Fibroblast of skin of left biceps (primary cell): ENCODE measurements at places on chromosomes 5 and 9.

GRCh38 chr9:105038051-105038450 lies 110.1 kb upstream of the ABCA1 start:
- no peak for DNase-seq

GRCh38 chr5:142016556-142016955 lies 3.7 kb upstream of the GNPDA1 start:
- no peak for DNase-seq

GRCh38 chr9:80937645-80938044 lies 751.7 kb downstream of the TLE1 start:
- peak; percentile 38 for DNase-seq

GRCh38 chr5:98464737-98465330 lies 308.6 kb upstream of the RGMB start:
- DNase-seq, result no peak

- no peak for DNase-seq
Measured at GRCh38 chr9:76624391-76625048, 139.7 kb upstream of the PCA3 start.

DNA sequence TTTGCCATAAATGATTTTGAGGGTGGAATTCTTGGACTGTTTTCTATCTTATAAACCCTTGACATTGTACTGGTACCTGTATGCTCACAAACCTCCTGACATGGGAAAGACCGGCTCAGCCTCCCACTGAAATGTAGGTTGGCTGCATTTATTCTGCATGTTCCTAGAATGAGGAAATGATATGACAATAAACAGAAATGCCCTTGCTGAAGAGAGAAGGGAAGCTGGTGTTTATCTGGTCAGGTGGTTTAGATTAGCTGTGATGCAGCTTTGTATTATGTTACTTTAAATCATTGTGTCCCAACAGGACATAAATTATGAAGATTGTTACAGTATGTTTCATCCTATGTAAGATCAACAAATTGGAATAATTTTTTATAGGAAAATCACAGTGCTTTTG lies 23.1 kb upstream of the CATSPER3 start:
- DNase-seq, result peak; percentile 2

GRCh38 chr9:131457746-131458145 lies 45.0 kb upstream of the POMT1 start:
- no peak for DNase-seq

- no peak for DNase-seq
Measured at GRCh38 chr9:114474425-114474824, 30.8 kb downstream of the WHRN start.

DNA sequence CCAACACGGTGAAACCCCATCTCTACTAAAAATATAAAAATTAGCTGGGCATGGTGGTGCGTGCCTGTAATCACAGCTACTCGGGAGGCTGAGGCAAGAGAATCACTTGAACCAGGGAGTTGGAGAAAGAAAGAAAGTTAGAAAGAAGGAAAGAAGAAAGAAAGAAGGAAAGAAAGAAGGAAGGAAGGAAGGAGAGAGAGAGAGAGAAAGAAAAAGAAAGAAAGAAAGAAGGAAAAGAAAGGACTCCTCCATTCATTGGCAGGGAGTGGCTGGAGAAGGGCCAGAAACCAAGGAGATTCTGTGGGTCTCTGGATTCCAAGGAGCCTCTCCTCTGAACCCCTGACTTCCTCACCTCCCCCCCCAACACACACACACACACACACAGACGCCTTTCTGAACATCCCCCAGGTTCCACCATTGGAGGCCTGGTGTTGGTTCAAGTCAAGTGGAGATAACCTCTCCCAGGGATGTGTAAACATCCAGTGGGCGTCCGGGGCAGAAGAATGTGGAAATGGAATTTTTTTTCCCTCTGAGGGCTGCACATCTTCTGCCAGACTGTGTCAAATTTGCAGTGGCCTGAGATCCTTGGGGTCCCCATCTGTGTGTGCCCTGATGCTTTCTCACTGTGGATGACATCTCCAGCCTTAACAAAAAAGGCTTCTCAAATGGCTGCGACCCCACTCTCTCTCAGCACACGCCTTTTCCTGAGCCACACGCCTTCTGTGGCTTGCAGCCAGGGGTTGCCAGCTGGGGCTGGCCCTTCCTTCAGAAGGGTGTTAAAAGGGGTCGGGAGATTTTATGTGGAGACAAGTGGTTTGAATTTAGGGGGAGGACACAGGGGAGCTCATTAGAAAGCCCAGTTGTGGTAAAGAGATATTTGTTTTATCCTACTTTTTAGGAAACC lies 109.3 kb upstream of the HAND1 start:
- no peak for DNase-seq

- no peak for DNase-seq
Measured at GRCh38 chr9:122819326-122819725, 9.1 kb downstream of the PDCL start.

GRCh38 chr9:109640580-109641371 lies 139.2 kb upstream of the PALM2AKAP2 start:
- no peak for DNase-seq

- no peak for DNase-seq
Measured at GRCh38 chr5:92741906-92742305, 839.1 kb downstream of the NR2F1-AS1 start.

GRCh38 chr9:79662537-79662956 lies 90.8 kb downstream of the TLE4 start:
- DNase-seq, result no peak

- no peak for DNase-seq
Measured at GRCh38 chr9:134003237-134003636, 11.1 kb upstream of the VAV2 start.

GRCh38 chr5:173771121-173771724 lies 116.9 kb upstream of the CPEB4 start:
- no peak for DNase-seq

- DNase-seq, result no peak
Measured at GRCh38 chr5:100900796-100901781, 2.0 kb downstream of the ST8SIA4 start.

- no peak for DNase-seq
Measured at GRCh38 chr9:14645648-14646047, 47.6 kb downstream of the ZDHHC21 start.

GRCh38 chr9:136140046-136140445 lies 21.4 kb upstream of the TMEM250 start:
- DNase-seq, result no peak

- no peak for DNase-seq
Measured at GRCh38 chr9:7549249-7549648, 250.3 kb downstream of the DMAC1 start.

GRCh38 chr9:85508616-85509015 lies 233.1 kb downstream of the AGTPBP1 start:
- no peak for DNase-seq

DNA sequence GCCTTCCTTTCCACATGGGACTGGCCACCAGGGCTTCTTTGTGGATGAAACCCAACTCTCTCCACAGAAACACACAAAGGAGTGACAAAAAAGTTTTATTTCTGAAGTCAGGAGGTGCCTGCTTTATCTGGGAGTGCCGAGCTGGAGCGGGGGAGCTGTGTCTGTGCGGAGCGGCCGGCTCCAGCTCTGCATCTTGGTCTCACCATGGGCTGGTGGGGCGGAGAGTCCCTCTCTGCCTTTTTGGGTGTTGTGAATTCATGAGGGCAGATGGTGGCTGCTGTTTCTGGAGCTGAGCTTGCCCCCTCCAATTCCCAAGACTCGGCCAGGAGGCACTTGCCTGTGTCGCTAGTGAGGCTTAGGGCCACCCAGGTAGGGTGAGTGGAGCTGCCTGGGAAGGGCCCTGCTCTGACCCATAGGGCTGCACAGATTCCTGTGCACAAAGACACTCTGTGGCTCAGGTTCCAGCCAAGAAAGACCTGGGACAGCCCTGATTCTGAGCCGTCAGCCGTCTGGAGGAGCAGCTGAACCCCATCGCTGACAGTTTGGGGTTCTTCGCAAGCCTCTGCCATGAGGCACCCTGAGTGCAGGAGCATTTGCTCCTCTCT lies 1.4 kb downstream of the DBH start:
- no peak for DNase-seq

GRCh38 chr5:168813184-168813968 lies 234.2 kb upstream of the PANK3 start:
- no peak for DNase-seq

DNA sequence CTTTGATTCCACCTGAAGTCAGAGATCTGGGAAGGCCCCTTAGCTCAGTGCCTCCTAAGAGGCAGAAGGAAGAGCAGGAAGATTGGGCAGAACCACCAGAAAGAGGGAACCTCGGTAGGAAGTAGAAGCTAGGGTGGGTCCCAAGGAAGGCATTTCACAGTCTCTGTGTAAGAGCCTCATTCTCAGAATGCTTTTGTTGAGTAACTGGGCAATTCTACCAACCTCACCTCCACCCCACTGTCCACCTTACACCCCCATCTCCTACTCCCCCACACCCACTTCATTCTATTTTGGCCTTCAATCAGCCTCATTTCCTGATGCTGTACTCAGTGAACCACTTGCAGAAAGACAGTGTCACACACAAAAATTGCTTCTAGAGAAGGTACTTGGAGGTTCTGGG lies 3.5 kb downstream of the HBEGF start:
- DNase-seq, result no peak

DNA sequence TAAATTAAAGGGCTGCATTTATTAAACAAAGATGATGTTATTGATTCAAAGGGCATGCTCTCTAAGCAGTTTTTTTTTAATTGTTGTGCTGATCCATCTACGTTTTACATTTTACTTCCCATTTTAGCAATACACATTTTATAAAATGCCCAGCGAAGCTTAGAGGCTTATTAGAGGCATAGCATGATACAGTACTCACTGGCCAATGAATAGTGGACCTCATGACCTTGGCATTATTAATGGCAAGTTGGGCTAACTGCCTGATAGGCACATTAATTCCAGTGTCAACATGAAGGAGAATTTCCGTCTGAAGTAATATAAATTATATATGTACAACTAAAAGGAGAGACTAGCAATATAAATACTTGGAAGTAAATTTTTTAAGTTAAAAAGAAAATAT lies 837.2 kb downstream of the EFNA5 start:
- DNase-seq, result no peak

GRCh38 chr9:38162332-38163211 lies 93.5 kb upstream of the SHB start:
- DNase-seq, result no peak

DNA sequence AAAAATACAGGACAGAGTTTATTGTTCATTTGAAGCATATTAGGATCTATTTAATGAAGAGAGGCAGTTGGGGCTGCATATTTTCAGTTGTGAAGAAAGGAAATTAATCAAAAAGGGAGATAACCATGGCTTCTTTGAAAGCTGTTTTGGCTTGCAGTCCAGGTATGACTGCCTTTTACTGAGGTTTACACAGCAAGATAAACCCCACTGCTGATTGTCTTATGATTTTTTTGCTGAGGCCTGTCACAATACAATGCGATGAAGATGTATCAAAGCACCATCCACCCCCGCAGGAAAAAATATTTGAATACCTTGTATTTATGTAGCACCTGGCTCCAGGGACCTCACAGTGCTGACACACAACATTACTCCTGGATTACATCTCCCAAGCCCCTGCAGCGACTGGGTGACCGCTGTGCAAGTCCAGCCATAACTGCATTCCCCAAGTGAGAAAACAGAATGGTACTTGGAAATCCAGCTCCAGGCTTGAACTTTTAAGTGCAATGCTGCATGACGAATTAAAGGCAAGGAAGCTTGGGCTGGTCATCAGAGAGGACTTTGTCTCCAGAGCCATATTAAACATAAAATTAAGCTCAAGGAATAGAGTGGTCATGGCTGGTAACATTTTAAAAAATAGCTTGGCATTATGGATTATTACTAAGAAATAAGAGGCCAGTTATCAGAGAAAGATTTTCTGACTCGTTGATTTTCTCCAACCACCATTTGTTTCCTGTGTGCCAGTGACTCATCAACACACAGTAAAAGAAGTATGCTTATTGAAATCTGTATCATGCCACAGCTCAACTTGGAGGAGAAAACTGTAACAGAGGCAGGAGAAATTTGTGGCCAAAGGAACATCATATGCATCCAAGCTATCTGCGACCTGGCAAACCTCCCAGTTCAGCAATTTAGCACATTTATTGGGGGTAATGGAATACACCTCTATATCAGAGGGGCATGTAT lies 374.2 kb downstream of the MAN2A1 start:
- DNase-seq, result peak; percentile 44

GRCh38 chr9:20620650-20621470 lies 1.4 kb downstream of the MLLT3 start:
- DNase-seq, result no peak

- DNase-seq, result no peak
Measured at GRCh38 chr5:167143716-167144115, 1147.7 kb upstream of the WWC1 start.

DNA sequence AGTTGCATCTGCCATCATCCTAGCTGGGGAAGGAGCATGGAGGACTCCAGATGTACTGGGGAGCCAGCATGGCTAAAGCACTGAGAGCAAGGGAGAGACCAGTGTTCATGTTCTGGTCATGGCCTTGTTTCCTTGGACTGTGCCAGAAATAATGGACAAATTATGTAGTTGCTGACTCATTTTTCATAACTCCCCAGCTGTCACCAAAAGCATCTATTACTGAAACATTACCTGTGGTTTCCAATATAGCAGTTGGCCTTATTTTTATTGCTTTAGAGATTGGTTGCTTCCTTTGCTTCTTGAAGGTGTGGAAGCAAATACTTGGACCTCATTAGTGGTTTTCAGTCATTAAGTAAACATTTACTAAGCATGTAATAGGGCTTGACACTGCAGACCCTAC lies 11.3 kb downstream of the RALGPS1 start:
- no peak for DNase-seq

- DNase-seq, result no peak
Measured at GRCh38 chr5:30918171-30918570, 275.3 kb upstream of the CDH6 start.

GRCh38 chr5:173329491-173330337 lies 1.5 kb upstream of the STC2 start:
- DNase-seq, result peak; percentile 38

- no peak for DNase-seq
Measured at GRCh38 chr9:132997591-132997990, 19.1 kb downstream of the GFI1B start.

DNA sequence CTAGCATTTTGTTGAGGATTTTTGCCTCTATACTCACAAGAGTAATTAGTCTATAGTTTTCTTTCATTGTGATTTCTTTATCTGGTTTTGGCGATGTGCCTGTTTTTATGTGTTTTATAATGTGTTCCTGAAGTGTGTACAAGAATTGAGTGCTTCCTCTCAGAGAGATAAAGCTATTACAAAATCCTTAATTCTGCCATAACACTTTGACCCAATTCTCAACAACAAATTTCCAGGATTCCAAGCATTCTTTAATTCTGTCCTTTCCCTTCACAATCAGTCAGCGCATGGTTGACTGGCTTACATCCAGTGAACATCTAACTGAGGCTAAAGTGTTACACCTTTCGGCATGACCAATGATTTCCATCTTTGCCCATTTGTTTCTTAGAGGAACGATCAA lies 282.9 kb upstream of the MVB12B start:
- DNase-seq, result no peak

GRCh38 chr5:107878661-107879060 lies 207.9 kb upstream of the EFNA5 start:
- DNase-seq, result no peak

DNA sequence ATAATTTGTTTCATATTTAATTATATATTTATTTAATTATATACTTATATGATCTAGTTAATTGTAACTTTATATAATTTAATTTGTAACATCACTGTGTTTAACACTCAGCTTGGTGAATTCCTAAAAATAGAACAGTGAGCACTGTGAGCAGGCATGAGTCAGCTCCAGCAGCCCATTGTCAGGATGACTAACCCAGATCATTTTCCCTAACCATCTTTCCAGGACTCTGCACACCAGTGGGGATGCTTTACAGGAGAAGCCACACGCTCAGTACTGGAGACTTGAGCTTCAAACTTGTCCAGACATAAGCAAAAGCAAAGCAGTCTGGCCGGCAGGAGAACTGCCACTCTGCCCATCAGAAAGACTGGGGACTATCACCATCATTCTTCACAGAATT lies 446.2 kb upstream of the TRPC7 start:
- peak; percentile 63 for DNase-seq

- no peak for DNase-seq
Measured at GRCh38 chr5:166441-167372, 24.6 kb upstream of the LRRC14B start.
